ENCODE measurements at places on chromosomes 6 and 20.

- DNase-seq = no peak
Measured at GRCh38 chr6:111199935-111200334, 112.6 kb downstream of the SLC16A10 start.

GRCh38 chr6:134477991-134478635 is 160.2 kb upstream of the SGK1 start:
- no peak for DNase-seq

DNA sequence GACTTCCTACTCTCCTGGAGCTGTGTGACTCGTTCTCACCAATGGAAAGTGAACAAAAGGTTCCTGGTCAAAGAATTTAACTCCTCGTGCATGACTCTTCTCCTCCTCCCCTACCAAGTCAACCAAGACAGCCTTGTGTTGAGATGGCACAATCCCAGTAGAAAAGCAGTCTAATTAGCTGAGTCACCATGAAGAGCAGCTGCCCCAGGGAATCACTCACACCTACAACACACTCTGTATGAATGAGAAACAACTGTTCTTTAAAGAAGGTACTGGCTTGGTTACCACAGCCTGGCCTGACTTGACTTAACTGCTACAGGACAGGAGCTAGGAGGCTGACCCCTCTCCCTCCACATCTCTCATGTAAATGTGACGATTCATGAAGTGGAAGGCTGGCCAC is 2.9 kb upstream of the HLA-DOB start:
- DNase-seq = no peak

GRCh38 chr20:43992885-43993284 is 78.2 kb downstream of the TOX2 start:
- DNase-seq = no peak

DNA sequence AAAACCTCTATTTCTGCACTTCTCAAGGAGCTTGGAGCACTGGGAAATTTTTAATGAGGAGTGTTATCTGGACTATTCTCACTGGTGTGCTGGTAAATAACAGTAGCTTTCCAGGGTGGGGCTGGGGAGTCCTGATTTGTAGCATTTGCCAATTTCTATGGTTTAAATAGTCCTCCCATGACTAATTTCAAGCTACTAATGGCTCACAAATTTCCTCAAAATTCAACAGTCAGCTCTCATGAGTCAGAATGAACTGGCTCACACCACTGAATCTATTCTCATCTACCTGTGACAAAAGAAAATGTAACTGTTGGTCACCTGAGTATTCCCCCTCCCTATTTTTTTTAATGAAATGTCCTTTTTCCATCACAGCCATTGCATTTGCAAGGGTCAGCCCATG is 449.6 kb downstream of the KIF16B start:
- DNase-seq = no peak

DNA sequence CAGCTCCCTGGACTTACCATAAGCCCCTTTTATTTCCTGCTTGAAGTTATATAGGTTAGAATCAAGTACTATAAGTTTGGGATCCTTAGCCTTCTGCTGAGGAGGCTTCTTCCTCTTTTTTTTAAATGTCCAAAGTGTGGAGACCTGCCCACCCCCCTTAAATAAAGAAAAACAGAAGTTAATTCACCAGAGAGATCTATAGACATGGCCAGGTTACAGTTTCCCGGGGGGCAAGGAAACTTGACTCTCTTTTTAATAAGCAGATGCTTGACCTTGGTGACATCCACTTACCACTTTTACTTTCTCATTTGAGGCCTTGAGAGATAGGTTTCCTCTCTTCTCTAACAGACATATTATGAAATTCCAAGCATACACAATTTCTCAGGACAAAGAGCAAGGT is 88.3 kb downstream of the BMP2 start:
- DNase-seq = no peak

DNA sequence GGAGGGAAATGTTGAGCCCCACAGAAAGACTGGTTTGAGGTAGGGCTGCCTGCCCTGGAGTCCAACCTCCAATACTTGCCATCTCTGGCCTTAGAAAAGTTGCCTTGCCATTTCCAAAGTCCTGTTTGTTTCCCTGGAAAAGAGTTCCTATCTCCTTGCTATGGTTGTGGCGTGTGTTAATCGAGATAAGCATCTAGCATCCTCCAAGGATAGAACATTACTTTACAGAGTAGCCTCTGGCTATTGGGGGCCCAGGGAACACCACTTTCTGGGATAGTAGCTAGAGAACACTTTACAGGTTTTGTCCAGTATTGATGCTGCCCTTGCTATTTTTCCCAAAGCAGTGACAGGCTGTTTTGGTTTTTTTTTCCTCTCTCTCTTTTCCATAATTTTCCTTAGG is 57.4 kb upstream of the SASH1 start:
- DNase-seq = no peak

- DNase-seq = no peak
Measured at GRCh38 chr6:7073821-7074525, 33.8 kb upstream of the RREB1 start.

DNA sequence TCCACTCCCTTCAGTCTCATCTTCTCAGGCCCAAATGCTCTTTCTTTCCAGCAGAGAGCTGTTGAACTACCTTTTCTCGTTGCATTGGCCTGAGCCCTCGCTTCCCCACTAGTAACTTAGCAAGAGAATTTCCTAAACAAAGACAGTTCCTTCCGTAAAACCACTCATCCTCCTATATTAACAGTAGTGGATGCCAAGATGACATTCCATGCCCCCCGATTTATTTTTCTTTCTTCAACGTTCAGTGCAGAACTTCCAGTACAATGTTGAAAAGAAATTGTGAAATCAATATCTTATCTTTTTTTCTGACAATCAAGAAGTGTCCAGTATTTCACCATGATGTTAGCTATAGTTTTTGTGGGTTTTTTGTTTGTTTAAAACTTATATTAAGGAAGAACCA is 45.8 kb downstream of the SOX4 start:
- DNase-seq = no peak

DNA sequence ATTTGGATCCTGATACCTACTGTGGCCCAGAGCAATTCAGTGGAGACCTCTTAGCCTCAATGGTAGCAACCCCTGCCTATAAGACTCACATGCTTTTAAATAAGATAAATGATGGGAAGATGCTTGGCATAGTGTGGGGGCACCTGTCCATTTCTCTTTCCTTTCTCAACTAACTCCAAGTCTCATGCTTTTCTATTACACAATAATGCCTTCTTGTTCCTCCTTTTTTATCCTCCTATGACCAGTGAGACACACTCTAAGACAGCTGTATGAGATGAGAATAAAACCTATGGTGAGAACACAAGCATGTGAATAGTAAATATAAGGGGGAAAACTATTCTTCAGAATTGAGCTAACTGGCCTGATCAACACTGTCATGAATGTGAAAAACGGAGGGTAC is 147.0 kb upstream of the STXBP5 start:
- DNase-seq = no peak

GRCh38 chr20:4808872-4809271 is 87.2 kb downstream of the PRND start:
- DNase-seq = no peak

DNA sequence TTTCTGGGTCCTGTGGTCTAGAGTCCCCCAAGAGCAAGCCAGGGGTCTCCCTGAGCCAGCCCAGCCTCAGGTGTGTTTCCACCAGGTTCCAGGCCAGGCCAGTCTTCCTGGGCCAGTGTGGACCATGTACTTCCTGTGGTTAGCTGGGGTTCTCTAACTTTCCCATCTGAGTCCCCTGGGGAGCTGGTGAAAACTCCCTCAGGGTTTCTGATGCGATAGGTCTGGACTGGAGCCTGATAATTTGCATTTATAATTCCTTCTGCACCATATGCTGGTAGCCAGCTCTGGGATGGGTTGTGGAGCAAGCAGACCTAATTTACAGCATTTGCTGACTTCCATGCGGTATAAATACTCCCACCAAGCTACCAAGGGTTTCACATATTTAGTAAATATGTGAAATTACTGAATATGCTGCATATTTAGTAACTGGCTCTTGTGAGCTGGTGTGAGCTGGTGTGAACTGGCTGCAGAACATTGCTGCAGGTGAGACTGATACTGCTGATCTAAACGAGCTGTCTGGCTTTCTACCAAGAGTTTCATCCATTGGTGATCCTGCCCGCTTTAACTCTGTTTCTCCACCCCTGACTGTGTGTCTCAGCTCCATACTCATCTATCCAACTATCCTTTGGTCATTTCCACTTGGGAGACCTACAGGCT is 62.6 kb downstream of the RIN2 start:
- DNase-seq = no peak

- no peak for DNase-seq
Measured at GRCh38 chr20:11159728-11160127, 485.9 kb upstream of the JAG1 start.

DNA sequence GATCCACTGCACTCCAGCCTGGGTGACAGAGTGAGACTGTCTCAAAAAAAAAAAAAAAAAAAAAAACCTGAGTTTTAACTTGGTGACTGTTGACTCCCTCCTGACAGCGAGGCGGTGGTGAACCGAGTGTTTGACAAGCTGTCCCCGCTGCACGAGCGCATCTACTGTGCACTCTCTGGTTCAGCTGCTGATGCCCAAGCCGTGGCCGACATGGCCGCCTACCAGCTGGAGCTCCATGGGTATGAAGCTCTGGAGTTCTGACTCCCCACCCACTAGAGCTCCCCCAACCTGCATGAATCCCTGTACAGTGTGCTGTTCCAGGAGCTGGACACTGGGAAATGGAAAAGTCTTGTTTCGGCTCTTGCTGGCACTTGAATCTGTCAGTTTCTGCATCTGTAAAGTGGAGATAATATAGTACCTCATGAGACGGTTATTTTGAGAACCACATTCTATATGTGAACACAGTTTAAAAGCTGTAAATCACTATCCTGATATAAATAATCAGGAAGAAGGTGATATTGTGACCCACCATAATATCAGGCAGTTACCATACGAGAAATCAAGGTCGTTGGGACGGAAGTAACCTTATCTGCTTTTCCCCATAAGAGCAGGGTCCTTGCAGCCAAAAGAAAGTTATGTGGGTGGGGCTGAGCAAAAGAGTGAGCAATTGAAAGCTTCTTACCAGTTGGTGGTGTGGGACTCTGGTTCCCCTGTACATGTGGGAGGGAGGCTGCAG is 3.3 kb downstream of the PSMB9 start:
- DNase-seq = no peak

DNA sequence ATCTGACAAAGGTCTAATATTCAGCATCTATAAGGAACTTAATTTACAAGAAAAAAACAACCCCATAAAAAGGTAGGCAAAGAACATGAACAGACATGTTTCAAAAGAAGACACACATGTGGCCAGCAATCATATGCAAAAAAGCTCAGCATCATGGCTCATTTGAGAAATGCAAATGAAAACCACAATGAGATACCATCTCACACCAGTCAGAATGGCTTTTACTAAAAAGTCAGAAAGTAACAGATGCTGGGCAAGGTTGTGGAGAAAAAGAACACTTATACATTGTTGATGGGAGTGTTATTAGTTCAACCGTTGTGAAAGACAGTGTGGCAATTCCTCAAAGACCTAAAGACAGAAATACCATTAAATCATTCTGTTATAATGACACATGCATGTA is 289.9 kb upstream of the MMS22L start:
- DNase-seq = no peak

DNA sequence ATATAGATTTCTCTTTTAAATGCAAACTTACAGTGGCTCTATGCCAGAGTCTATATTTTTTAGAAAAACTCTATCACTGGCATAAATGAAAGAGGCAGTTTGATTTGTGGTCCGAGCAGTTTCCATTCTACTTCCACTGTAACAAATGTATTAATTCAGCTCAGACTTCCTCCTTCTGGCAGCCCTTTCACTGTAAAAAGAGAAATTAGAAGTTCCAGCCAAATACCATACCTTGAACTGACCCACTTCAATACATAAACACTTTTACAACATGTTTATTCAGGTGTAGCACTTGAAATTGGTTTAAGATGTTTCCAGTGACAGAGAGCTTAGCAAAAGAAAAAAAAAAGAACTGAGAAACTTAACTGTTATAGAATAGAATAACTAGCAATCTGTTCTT is 99.3 kb downstream of the BMP5 start:
- no peak for DNase-seq

Data from activated CD8-positive, alpha-beta memory T cell treated with anti-CD3 and anti-CD28 coated beads for 1 hour (primary cell).